ENCODE measurements at places on chromosomes 3 and 15. TPM values are rescaled to one million over a fixed set of nuclear protein-coding genes. Genes with fewer than 3 reads are reported as not detected.

NUP210 gene
- total RNA-seq = 16.3 TPM

ZBBX gene
- total RNA-seq = 3.1 TPM

SEMA6D gene
- not detected for total RNA-seq

KLHL25 gene
- total RNA-seq = 6.4 TPM

RAB6B gene
- 0.33 TPM for total RNA-seq

ARL13B gene
- 24.8 TPM for total RNA-seq

KNG1 gene
- total RNA-seq = not detected

GPR176 gene
- 60.0 TPM for total RNA-seq

SNUPN gene
- 53.6 TPM for total RNA-seq

CIP2A gene
- total RNA-seq = 75.9 TPM

IQCF5 gene
- total RNA-seq = not detected

CHDH gene
- total RNA-seq = 0.55 TPM

OXTR gene
- total RNA-seq = 115 TPM

MAGEF1 gene
- 83.9 TPM for total RNA-seq

RTP1 gene
- not detected for total RNA-seq

ABHD10 gene
- 71.4 TPM for total RNA-seq

ZNF774 gene
- 1.8 TPM for total RNA-seq

KY gene
- total RNA-seq = not detected

GOLGA8T gene
- not detected for total RNA-seq

GCSAM gene
- not detected for total RNA-seq

XIRP1 gene
- not detected for total RNA-seq

MAN2A2 gene
- total RNA-seq = 7.3 TPM

SLC12A8 gene
- total RNA-seq = 24.9 TPM

SPSB4 gene
- 2.9 TPM for total RNA-seq

SHF gene
- total RNA-seq = not detected

KAT2B gene
- 14.0 TPM for total RNA-seq

ATP13A4 gene
- not detected for total RNA-seq

CACNA2D3 gene
- total RNA-seq = 2.0 TPM

GOLGA6L7 gene
- total RNA-seq = not detected

GPR62 gene
- not detected for total RNA-seq

CNTN3 gene
- total RNA-seq = not detected

CMTM7 gene
- total RNA-seq = 8.5 TPM

PLA2G4D gene
- total RNA-seq = not detected

Data from A172 (cell line).